AG04450 (cell line): ENCODE measurements at places on chromosomes 2 and 18. TPM values are rescaled to one million over a fixed set of nuclear protein-coding genes. Genes with fewer than 3 reads are reported as not detected.

DNA sequence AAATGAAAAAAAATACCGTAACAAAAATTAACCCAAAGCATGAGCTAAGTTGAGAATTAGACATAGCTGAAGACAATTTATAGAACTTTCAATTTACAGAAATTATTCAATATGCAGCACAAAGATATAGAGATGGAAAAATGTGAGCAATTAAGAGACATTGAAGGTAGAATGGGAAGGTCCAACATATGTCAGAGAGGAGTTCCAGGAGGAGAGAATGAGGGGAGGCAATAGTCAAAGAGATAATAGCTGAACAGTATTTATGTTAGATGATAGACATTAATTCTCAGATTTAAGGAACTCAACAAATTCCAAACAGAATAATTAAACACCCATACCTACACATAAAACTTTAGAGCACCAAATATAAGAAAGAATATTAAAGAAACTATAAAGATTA is 103.0 kb upstream of the MSTN start:
- DNase-seq: no peak

DNA sequence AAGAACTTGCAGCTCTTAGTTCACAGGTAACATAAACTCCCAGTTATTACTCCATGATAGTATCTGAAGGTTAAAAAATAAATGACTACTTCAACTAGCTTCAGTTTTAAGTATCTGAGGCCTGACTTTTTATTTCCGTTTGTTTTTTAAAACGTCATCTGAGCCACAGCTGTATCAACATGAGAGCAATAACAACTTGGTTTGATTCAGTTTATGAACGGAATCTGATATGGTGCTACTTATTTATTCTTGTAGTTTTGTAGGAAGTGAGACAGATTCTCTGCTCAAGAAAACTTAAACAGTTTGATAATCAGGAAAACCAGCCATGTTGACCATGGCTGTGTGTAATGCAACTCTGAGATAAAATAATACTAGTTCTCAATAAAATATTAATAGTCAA is 34.9 kb downstream of the NAB1 start:
- peak; percentile 29 for DNase-seq

- DNase-seq: no peak
Observed at GRCh38 chr2:240790370-240791220, 29.4 kb downstream of the KIF1A start.

DNA sequence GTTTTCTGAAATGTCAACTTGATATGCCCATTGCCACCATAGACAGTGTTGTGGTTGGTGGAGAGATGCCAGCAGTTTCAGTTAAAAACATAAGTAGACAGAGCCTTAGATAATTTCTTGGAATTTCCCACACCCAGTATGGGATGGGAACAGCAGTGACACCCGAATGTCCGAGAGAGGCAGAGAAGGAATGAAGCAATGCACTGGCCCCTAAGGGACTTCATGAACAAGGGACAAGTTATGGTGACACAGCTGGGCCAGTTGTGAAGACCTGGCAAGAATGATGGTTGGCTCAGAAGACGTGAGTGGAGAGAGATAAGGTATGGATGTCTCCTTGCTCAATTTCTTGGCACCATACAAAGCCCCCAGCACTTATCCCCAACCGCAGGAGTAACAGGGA is 165.2 kb upstream of the APCDD1 start:
- DNase-seq: no peak

- DNase-seq: no peak
Observed at GRCh38 chr2:226037526-226037925, 638.0 kb downstream of the NYAP2 start.

- no peak for DNase-seq
Observed at GRCh38 chr2:190896477-190896876, 15.9 kb downstream of the GLS start.

GRCh38 chr2:237065071-237065377 is 20.7 kb upstream of the COPS8 start:
- no peak for DNase-seq

GRCh38 chr2:174184504-174184903 is 63.8 kb downstream of the OLA1 start:
- DNase-seq: no peak

DNA sequence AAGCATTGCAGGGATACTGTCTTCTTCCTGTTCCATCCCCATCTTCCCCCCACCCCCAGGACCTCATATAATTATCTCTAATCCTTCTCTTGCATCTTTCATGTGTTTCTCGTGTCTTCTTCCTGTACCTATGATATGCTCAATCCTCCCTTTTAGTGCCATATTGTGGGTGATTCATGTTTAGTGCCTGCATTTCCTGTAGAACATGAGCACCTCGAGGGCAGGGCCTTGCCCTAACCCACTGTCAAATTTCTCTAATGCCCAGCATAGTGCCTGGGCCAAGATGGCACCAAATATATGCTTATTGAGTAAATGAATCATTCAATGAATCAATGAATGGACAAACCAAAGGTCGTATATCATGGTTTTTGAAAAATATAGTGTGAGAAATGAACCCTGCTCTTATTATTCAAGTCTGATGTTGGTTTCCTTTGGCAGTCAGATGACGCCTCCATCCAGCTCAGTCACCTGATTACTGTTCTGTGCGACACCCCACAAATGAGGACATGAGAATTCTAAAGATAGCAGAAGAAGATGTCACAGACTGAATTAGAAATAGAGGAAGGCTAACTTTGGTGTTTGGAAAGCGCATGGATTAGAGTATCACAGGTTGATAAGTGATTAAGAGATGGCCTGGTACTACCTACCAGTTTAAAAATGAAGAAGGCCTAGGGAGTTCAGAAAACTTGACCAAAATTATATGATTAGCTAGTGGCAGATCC is 278.4 kb downstream of the PRKCE start:
- DNase-seq: no peak

- DNase-seq: no peak
Observed at GRCh38 chr2:30425326-30425725, 21.7 kb upstream of the LCLAT1 start.

DNA sequence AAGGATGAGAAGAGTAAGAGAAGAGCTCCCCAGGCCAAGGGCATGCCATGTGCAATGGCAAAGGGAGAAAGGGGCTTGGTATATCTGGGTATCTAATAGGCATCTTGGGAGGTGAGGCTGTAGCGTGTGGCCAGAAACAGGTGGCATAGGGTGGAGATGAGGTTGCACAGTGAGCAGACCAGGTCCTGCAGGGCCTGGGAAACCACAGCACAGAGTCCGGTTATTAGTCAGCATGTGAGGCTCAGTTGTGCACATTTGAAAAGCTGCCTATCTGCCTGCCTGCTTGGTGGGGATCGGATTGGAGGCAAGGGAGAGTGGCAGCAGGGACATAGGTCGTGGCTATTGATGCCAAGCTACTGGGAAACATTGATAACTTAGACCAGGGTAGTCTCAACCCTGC is 190.6 kb downstream of the TPGS2 start:
- no peak for DNase-seq

DNA sequence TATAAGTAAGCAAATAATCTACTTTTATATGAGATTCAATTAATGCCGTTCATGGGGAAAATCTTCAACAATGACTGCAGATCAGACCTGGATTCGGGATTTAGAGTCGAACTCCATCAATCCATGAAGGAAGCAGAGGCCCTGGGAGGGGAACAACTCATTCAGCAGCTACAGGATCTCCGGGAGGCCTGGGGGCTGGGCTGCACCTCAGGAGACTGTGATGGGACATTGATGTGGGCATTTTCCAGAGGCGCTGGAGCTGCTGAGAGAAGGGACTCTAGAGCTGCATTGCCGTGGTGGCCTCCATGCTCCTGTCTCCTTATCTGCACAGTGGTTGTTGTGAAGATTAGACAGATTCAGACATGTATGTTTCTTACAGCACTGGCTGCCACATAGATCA is 76.9 kb downstream of the MYT1L start:
- no peak for DNase-seq

NPHP1 gene
- polyA plus RNA-seq: 3.7 and 5.4 TPM in 2 replicates

DNA sequence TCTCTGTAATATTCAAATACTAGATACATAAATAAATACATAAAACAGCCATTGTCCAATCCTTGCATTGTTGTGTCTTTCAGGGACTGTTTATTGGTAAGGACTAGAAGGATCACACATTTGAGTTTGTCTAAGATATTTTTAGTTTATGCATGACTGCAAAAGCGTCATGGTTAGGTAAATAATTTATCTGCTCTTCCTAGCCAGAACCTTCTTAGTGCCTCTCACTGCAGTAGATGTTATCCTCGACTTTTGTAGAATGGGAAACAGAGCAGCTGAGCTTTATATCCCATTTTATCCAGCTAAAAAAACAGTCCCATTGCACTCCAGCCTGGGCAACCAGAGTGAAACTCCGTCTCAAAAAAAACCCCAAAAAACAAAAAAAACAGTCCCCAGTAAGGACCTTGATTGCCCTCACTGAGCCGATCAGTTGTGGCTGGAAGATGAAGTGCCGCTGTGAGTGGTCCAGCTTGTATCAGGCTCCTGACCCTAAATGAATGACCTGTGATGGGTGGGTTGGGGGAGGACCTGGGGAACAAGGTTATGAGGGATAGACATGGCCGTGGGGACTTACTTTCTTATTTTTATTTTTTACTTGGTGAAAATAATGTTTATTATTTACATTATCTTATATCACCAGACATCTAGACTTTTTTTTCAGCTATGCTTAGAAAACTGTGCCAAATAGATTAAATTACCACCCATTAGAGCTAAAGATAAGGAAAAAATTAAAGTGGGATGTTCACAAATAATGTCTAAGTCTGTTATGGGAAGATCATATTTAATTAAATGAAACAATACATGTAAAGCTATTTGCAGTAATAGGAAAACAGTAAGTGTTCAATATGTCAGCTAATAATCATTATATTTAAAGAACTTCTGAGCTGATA is 10.9 kb upstream of the ADAM23 start:
- no peak for DNase-seq

TFCP2L1 gene
- polyA plus RNA-seq: not detected in 2 replicates

GRCh38 chr2:27306573-27307286 is 1.5 kb downstream of the UCN start:
- DNase-seq: no peak

ARL6IP6 gene
- 18.8 and 28.1 TPM in 2 replicates for polyA plus RNA-seq

GRCh38 chr2:147759536-147759935 is 85.3 kb upstream of the ACVR2A start:
- no peak for DNase-seq

DQX1 gene
- 0.02 TPM in 1 of 2 replicates, not detected in the other for polyA plus RNA-seq

KCNS3 gene
- polyA plus RNA-seq: 0.32 and 0.46 TPM in 2 replicates

DNA sequence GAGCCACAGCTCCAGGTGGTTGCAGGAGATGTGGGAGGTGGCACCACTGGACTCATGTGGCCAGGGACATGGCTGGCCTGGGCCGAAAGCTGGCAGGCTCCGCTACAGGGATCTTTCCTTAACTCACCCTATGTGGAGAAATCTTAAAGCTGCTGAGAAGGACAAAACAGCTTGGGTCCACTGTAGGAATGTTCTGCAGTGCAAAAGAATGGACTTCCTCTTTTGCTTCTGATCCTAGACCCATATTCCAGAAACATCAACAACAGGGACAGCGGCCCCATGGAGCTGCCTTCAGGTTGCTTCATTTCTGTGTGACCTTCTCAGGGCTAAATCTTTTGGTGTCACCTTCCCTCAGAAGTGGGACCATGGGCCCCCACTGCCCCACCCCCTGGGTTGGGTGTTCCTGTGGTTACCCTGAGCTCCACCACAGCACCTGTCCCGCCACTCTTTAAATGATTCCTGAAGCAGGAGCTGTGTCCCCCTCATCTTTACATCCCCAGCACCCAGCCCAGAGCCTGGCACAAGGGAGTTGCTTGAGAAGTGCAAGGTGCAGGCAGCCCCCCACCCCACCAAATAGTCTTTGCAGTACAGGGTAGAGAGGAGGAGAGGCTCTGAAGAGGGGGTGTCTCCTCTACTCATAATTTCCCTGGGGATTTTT is 205.8 kb downstream of the ZBTB7C start:
- DNase-seq: no peak

- DNase-seq: peak; percentile 41
Observed at GRCh38 chr18:79496978-79497637, 101.4 kb downstream of the NFATC1 start.

SFTPB gene
- not detected in 2 replicates for polyA plus RNA-seq

- DNase-seq: no peak
Observed at GRCh38 chr2:108925735-108926134, 63.3 kb downstream of the EDAR start.

GRCh38 chr2:168920504-168921157 is 19.5 kb downstream of the G6PC2 start:
- DNase-seq: peak; percentile 10

- DNase-seq: no peak
Observed at GRCh38 chr2:123518367-123518766, 506.7 kb upstream of the CNTNAP5 start.

- DNase-seq: no peak
Observed at GRCh38 chr2:130878316-130878715, 41.6 kb downstream of the ARHGEF4 start.

DNA sequence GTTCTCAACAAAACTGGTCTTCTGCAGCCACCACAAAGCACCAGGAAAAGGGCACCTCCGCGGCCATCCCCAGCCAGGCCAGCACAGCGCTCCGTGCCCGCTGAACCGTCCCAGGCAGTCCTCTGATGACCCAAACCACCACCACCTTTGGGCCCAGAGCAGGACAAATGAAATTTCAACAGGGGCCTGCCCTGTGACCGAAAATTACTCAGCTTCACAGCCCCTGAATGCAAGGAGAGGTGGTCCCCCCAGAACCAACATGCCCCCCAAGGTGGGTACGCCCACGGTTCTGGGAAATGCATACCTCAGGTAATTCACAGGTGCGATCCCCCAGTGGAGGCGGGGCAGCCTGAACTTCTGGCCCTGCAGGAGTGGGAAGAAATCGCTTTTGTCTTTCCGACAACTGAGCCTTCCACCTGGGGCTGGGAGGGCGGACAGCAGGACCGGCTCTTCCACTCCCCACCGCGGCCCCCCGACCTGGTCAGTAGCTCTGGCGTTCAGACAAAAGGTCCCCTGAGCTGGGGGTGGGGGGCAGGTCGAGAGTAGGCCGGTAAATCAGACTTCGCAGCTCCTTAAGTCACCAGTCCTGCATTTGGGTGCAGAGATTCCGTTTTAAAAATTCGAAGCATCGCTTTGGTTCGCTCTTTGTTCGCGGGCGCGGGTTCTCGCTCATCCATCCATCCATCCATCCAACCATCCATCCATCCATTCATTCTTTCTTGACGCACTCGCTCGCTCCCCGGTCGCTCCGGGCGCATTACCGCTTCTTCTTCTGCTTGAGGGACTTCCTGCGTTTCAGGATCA is 1.4 kb downstream of the ARL4C start:
- DNase-seq: no peak

DNA sequence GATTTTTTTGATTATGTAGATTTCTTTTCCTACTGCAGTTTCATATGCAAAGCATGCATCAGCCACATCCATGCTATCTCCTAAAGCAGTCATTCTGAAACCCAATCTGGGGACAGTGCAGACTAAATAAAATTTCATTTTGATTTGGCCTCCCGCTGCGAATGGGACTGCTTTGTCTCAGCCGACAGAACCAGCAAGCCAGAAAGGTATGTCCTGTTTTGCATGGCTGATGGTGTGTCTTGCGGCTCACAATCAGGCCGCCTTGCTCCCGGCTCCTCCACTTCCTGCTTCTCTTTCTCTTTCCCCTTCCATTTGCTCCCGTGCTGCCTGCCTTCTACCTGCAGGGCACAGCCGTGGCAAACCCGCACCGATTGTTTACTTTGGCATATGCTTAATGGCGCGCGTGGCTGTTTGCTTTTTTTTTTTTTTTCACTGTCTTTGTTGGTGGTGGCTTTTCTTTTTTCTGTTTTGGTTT is 419.6 kb upstream of the POU3F3 start:
- DNase-seq: no peak

- no peak for DNase-seq
Observed at GRCh38 chr18:36602620-36603019, 226.2 kb downstream of the TPGS2 start.

ANTXR1 gene
- 101 and 113 TPM in 2 replicates for polyA plus RNA-seq
